ENCODE measurements at places on chromosomes 12 and 14.

GRCh38 chr12:124963211-124963610 is 25.7 kb downstream of the DHX37 start:
- no peak for DNase-seq

DNA sequence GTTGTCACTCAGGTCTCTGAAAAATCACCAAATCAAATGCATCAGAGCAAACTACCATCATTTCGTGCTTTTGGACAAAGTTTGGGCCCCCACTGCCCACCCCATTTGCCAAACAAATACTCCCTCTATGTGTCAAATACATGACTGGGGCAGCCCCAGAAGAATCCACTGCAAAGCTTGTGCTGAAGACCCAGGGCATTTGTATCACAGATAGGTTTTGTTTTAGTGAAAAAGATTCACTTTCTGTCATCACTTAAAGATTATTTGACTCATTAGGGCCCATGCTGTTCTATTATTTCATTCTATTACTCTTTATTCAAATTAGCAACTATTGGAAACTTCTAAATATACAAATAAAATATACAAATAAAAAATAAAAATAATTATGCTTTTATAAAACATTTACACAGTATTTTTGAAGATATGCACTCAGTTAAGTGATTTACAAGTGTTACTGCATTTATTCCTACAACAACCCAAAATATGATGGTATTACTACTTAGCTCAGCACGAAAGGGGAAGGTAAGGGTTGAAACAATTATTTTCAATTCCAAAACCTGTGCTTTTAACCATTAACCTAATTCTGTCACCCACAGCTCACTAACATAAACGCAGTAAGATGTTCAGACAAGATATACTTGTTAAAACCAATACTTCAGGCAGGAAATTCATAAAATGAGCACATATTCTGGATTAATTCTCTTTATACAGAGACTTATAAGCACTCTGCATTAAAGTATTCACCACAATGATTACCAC is 36.5 kb downstream of the LRIG3 start:
- DNase-seq, result no peak

DNA sequence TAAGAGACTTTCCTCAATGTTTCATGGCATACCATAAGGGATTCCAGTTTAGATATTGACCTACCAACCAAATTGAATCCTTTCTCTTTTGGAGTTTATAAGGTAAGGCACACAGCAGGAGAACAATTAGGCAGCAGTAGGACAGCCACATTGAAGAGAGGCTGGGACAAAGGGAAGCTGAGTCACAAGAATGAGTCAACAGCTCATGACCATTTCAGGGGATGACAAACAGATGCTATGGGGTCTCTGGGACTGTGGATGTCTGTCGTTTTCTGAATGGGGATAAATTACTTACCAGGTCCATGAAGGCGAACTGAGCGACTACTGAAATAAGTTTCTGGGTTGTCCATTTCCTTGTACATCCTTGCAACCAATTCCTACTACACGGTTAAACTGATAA is 48.6 kb upstream of the E2F7 start:
- DNase-seq, result no peak

DNA sequence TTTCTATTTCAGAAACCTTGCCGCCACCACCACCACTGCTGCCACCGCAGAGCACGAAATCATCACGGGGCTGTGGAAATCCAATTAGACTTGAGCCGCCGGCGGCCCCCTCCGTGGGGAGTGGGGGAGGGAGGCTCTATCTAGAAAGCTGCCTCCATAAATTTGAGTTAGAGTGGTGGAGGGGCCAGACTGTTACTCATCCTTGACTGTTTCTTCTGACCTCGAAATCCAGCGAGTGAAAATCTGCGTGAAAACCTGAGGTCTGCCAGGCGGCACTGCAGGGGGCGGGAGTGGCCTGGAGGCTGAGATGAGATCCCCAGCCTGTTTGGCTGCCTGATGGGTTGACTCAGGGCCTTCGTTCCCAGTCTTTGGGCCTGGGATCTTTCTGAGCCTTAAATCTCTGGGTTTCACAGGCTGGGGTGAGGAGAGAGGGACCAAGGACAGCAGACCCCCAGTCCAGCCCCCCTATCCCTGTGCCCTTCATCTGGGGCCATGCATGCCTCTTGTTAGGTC is 29.9 kb downstream of the TSPAN9 start:
- no peak for DNase-seq

- DNase-seq, result no peak
Observed at GRCh38 chr12:63400718-63401117, 249.7 kb upstream of the AVPR1A start.

DNA sequence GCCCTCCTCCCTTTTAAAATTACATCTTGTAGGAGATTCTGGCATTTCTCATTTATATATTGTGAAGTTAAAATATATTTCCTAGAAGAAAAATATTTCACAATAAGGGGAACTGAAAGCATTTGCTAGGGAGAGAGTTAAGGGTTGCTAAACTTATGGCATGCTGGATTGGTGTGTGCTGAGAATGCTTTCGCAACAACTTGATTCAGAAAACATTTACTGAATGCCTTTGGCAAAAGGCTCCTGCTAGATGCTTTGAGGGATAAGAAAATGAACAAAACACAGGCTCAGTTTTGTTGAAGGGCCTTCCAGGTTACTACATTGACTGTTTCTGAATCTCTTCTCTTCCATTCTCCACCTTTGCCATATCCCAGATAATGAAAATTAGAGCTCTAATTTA is 67.5 kb downstream of the DIP2B start:
- peak; percentile 80 for DNase-seq

DNA sequence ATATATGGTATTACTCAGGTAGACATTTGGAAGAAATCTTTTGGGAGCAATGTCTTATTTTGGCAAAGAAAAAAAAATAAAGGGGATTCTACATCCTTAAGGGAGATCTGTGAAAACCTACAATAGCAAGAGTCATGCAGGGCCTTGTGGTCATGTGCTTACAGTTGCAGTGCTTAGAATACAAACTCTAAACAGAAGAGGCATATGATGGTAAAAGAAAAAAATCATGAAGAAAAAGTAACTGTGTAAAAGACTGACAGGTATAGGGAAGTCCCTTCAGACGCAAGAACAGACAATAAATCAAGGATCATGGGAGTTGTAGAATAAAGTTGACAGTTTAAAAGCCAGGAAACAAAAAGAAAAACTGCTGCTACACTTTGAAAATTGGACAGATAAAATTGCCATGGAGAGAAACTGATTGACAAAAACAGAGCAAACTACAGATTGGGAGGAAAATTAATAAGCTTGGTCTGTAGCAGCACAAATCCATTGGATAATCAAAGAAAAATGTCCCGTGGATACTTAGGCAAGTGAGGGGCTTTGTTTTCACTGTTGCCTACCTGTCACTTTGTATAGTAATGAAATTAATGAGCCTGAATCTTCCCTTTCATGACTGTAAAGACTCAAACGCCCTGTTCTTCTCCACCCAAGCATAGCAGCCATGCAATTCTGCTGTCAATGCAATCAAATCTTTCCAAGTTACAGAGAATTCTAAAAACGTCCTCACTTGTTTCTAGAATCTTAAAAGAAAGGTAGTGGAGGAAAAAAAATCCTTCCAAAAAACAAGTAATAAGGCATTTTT is 402.0 kb downstream of the SYT1 start:
- no peak for DNase-seq

DNA sequence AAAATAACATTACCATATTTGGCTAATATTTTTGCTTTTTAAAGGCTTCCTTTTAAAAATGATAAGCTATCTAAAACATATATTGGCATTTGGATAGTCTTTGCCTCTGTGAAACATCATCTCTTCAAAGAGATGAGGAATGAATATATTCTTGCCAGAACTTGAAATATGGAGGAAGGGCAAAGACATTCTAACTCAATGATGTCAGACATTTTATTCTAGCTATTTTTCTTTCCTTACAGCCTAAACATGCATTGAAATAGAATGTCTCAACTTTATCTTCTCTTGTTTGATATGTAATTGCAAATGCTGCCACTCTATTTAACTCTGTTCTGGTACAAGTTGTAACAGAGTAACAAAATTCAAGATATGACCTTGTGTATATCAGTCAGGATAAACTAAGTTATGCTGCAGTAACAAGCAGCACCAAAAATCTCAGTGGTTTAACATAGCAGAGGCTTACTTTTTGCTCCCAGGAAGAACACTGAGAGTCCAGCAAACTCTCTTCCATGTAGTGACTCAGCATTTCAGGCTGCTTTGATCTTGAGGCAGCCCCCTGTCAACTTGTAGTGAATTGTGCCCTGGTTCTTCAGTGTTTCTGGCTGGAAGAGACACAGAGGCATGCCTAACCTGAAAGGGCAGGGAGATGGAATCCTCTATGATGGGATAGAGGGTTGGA is 11.0 kb downstream of the IRAK3 start:
- DNase-seq, result no peak

DNA sequence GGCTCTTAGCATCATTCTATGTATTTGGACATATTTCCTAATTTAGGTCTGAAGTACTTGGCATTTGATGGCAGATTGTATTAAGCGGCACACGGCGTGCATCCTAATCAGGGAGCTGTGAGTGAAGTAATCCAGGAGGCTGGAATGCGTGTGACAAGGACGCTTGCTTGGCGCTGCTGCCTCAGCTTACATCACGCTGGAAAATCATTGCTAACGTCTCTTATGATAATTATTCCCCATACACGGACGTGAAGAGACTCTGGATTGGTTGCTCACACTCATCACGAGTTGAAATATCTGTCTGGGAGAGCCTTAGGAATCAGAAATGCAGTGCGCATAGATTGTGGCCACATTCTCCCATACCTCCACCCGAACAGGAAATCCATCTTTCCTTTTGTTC is 85.3 kb downstream of the FBXW8 start:
- DNase-seq, result no peak

GRCh38 chr14:36254020-36254624 is 66.3 kb downstream of the MBIP start:
- no peak for DNase-seq

- no peak for DNase-seq
Observed at GRCh38 chr12:58202933-58203718, 261.8 kb downstream of the ATP23 start.

DNA sequence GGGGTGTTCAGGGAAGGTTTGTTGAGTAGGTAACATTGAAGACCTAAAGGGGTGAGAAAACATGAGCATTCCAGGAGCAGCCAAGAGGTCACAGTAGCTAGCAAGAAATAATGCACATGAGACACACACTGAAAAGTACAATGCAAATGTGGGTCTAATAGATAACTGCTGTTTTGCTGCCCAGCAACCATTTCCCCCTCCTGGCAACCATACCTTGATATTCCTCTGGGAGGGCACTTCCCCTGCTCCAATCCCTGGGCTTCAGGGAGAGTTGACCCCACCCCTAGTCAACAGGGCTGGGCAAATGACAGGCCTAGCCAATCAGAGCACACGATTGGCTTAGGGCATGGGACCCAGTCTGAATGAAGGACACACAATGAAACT is 8.5 kb upstream of the ACTN1 start:
- DNase-seq, result no peak

DNA sequence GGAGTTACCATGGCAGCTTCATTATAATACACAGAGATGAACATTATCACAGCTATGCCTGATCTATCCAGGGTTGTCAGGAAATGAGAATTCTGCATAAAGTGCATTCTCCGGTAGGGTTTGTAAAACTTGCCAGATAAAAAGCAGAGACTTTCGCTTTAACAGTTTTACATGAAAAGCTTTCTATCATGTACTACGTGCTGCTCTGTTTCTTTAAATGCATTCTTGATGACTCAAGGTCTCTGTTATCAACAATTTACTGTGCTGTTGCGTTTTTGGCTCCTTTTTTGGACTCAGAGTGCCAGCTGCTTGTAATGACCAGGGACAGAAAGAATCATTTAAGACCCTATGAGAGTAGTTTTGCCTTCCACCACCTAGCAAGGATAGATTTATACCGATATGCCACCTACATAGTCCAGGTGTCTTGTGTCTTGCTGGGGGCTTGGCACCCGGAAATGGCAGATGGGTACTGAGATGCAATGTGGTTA is 371.2 kb downstream of the BTG1 start:
- peak; percentile 10 for DNase-seq

- DNase-seq, result no peak
Observed at GRCh38 chr12:111981987-111982386, 31.0 kb downstream of the TMEM116 start.

DNA sequence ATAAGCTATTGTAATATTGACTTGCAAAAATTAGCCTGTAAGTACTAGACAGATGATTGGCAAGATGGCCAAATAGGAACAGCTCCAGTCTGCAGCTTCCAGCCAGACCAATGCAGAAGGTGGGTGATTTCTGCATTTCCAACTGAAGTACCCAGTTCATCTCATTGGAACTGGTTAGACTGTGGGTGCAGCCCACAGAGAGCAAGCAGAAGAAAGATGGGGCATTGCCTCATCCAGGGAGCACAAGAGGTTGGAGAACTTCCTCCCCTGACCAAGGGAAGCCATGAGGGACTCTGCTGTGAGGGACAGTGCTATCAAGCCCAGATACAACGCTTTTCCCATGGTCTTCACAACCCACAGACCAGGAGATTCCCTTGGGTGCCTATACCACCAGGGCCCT is 16.0 kb upstream of the SPATA7 start:
- DNase-seq, result no peak

DNA sequence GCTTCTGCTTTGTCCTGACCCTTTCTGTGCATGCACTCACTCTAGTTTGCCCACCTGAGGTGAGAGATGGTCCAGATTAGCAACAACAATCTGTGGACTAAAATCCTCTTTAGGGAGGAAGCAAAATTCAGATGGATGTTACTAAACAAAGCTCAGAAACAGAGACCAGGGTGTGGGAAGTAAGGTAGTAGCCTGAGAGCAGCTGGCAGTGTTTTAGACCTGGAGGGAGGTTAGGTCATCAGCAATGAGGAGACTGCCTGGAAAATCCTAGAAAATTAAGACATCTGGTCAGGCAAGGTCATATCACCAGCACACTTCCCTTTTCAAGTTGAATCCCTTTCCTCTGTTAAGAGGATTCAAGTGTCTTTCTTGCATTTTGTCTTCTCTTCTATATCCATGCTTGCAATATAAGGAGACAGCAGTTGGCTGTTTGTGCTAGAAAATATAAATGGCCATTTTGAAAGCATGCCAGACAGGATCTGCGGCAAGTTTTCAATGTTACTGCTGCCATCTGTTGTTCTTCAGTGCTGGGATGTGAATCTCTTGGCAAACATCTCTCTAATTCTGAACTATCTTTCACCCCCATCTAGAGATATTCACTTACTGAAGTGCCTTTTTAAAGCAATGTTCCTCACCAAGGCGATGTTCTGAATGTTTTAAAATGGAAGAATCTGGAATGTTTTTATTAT is 266.4 kb downstream of the NAV3 start:
- DNase-seq, result peak; percentile 37

GRCh38 chr12:109736552-109737108 is 23.0 kb downstream of the FAM222A start:
- DNase-seq, result no peak

DNA sequence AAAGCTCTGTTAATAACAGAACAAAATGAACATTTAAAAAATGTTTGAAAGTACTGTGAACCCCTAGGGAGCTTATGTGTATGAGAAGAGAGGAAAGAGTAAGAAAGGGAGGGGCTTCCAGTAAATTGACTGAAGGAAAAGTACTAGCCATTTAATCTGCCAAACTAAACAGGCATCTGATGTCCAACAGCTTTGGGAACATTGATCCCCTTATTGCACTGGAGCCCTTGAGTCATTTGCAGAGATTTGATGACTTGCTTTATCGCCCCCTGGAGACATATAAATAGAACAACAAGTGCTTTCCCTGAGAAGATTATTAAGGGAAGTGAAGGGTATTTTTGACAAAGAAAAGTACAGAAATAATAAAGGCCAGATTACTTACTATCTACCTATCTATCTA is 319.3 kb upstream of the NOVA1 start:
- DNase-seq, result no peak

- peak; percentile 61 for DNase-seq
Observed at GRCh38 chr14:69005432-69006148, 26.5 kb upstream of the ACTN1 start.

- no peak for DNase-seq
Observed at GRCh38 chr12:47774663-47775062, 1.6 kb downstream of the SLC48A1 start.

Data from BJ (cell line).